AG04449 (cell line): ENCODE measurements at places on chromosomes 1 and 21.
A peak's percentile ranks its signal among the peaks of the same experiment; 100 is the strongest.

DNA sequence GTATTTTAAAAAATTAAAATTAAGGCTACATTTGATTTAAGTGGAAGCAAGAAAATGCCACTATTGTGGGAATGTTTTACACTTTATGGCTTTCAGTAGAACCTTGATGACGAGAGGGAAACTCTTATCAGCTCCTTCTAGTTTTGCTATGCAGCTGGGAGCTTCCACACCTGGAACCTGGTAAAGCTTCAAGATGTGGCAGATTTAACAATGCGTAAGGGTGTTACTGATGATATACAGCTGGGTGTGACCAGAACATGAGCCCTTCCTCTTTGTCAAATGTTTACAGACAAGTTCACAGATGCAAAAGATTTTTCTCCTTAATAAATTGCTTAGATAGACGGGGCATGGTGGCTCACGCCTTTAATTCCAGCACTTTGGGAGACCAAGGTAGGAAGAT, 20.3 kb downstream of the TTC13 start:
- DNase-seq, result no peak

GRCh38 chr1:209787551-209787950, 3.2 kb upstream of the C1orf74 start:
- no peak for DNase-seq

DNA sequence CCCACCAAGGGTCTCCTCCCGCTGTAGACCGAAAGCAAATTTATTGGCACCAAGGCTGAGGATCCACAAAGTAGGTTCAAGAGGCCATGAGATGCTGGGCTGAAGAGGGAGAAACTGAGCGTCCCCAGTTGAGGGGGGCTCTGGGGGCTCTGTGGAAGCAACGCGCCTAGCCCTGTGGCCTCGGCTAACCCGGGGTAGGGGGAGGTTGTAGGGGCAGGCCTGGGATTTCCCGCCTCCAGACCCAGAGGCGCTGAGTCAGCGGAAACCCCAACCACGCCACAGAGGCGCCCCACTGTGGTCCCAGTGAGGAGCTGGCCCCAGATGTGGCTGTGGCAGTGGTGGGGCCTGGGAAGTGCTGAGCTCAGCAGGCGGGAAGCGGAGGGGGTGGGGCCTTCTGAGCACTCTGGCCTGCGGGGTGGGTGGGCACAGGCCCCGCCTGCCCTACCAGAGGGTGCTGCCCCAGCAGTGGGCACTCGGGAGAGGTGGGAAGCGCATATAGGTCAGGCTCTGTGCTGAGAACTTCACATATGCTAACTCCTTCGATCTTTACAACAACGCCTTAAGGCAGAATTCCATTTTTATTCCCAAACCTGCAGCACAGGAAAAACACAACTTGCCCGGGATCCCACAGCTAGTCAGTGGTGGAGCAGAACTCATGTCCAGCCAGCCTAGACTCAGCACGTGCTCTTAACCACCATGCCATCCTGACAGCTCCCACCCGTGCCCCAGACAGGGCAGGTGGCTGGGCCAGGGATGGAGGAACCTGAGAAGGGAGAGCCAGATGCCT, 1.5 kb upstream of the COL16A1 start:
- no peak for DNase-seq

DNA sequence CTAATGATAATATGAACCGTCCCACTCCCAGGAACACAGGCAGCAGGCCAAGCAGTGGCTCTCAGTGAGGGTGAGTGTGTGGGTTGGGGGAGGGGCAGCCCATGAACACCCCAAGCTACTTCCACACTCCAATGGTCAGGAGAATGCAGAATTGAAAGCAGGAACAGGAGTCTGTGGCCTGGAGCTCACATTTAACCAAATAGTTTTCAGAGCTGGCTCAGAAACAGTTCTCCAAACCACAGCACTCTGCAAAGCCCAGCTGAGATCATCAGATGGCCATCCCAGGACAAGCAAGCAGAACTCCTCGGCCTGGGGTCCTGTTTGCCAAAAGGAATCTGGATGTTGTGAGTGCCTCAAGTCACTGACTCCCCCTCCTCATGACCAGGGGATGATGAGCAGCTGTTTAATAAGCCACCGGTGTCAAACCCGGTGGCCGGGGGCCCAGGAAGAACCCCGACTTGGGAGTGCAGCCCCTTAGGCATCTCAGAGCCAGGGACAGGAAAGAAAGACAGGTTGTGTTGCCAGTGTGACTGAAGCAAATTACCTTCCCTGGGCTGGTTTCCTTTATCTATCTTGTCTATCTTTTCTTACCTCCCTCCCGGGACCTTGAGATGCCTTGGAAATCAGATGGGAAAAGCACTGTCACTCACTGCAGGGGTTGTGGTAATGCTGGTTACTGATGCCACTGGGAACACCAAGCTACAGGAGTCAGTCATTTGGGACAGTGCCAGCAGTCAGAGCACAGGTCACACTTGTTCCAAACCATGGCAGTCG, 20.4 kb downstream of the DEGS1 start:
- no peak for DNase-seq

- no peak for DNase-seq
These were observed 12.4 kb downstream of the CBR1 start for GRCh38 chr21:36082237-36082664.

DNA sequence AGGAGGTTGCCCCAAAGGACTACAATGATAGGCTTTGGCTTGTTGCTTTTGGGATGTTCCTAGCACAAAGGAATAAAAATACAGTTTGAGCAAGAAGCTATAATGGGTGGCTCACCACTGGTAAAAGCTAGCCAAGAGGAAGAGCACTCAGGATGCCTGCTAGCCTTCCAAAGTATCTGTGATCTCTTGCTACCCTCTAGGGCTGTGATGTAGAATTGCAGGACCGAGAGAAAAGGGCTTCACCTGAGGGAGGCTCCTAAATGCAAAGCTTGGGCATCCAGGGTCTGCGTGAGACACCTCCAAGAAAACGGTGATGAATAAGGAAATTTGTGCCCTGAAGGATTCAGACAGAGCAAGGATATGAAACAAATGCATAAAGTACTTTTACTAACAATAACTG, 17.7 kb downstream of the IVL start:
- peak; percentile 37 for DNase-seq

DNA sequence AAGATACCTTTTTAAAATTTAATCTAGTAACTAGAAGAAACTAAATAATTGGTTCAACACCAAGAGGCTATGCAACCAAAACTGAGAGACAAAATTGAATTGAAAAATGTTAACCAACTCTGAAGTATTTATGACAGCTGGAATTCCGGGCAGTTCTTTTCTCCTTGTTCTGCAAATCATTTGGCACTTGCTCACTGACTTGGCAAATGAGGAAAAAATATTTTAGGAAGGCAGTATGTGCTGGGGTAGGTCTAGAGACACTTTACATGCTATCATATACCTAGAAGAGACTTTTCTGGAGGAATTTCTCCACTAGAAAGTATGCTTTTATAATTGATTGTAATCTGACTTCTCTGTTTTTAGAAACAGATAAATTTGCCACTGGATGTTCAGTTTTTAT, 22.1 kb upstream of the SH3D21 start:
- no peak for DNase-seq

DNA sequence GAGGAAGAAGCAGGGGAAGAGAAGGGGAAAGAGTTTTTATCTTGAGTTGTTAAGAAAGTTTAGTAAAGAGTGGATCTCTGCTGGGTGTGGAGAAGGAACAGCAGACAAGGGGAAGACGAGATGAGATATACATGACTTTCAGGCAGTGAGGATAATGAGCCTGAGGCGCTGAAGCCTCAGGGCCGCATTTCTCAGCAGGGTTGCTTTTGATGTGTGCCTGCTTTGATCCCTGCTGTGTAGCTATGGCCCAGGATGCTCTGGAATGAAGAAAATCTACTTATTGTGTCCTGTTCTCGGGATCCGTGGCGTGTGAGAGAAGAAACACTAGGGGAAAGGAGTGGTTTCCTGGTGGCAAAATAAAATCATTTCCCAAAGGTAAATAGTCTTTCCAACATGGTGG, 15.1 kb upstream of the RPE65 start:
- DNase-seq, result no peak

- no peak for DNase-seq
These were observed 8.5 kb upstream of the ARHGAP29 start for GRCh38 chr1:94245747-94246438.

DNA sequence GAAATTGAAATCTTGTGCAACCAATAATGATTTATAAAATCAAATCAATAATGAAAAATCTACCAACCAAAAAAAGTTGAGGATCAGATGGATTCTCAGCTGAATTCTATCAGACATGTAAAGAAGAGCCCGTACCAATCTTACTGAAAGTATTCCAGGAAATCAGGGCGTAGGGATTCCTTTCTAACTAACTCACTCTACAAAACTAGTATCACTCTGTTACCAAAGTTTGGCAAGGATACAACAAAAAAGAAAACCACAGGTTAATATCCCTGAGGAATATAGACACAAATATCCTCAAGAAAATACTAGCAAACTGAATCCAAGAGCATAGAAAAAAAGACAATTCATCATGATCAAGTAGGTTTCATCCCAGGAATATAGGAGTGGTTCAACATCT, 52.8 kb upstream of the ADGRL4 start:
- DNase-seq, result no peak

- DNase-seq, result no peak
These were observed 538 bp downstream of the GBP2 start for GRCh38 chr1:89125240-89125912.

GRCh38 chr1:201444792-201445191, 23.3 kb upstream of the TNNI1 start:
- no peak for DNase-seq

DNA sequence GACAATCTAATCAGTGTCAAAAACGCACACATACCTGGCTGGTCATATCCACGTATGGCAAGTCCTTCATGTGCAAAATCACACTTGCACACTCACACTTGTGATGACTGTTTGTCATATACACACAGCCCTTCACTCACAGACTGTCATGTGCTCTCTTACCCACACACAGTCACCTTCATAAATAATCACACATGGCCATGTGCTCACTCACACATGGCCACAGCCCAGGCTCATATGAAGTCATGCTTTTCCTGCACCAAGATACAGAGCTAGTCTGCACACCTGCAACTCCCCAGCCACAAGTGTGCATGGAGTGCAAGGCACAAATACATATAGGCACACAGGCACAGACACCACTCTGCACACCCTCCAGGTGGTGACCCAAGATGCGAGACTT, 45.4 kb upstream of the FOXO6 start:
- no peak for DNase-seq

DNA sequence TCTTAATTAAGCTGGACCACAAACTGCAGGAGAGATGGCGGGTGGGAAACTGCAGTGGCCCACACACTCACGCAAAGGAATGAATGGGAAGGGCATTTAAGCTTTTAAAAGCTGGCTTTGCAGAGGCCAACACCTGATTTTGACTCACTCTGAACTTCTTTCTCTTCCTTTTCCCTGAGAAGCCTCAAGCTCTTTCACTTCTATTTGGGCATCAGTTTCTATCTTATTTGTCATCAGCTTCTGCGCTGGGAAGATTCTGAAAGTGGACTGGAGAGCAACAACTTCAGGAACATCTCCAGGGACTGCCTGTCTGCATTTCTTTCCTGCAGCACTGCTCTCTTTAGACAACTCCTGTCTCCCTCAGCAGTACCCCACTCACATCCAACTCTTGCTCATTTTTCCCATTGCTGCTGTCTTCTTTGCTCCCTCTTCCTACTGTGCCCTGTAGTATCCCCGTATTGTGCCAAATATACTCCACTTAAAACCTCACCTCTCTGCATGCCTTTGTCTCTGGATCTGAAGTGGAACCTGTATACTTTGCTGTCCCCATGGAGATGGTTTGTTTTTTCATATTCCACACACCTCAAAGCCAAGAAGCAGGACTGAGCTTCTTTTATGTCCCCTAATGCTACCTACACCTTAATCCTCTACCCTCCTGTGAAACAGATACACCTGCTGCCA, 143.3 kb upstream of the JUN start:
- no peak for DNase-seq

DNA sequence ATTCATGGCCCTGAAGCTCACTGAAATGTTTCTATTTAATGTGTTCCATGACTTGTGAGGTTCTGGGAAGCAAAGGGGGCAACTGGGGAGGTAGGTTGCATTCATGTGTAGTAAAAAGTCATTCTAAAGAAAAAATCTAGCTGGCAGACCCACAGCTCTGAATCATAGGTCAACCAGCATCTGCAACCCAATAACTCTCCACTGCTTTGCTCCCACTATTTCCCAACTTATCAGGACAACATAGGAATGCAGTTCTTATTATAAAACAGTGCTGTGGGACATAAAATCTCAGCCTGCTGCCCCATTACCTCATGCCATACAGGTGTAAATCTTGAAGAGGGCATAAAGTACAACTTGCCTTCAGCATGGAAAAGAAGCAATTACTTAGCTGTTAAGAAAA, 576.1 kb upstream of the PTBP2 start:
- DNase-seq, result no peak

DNA sequence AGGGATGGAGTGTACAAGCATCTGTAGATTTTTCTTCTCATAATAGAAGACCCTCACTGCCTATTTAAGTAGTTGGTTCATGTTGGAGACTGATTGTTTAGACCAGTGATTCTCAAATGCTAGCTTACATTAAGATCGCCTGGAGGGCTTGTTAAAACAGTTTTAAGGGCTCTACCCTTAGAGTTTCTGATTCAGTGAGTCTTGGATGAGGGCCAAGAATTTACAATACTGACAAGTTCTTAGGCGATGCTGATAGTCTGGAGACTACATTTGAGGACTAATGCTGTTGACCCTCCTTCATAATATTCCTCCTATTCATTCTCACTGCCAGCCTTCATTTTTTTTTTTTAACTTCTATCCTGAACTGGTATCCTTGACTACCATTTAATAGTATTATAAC, 15.2 kb upstream of the AGO3 start:
- no peak for DNase-seq

- DNase-seq, result no peak
These were observed 70.0 kb upstream of the ZNF281 start for GRCh38 chr1:200479816-200480215.

GRCh38 chr1:161987872-161988271, 35.8 kb downstream of the OLFML2B start:
- no peak for DNase-seq

- no peak for DNase-seq
These were observed 39.6 kb downstream of the UCHL5 start for GRCh38 chr1:193019442-193020026.

- peak; percentile 61 for DNase-seq
These were observed 5.8 kb upstream of the LAMC2 start for GRCh38 chr1:183180218-183180617.

DNA sequence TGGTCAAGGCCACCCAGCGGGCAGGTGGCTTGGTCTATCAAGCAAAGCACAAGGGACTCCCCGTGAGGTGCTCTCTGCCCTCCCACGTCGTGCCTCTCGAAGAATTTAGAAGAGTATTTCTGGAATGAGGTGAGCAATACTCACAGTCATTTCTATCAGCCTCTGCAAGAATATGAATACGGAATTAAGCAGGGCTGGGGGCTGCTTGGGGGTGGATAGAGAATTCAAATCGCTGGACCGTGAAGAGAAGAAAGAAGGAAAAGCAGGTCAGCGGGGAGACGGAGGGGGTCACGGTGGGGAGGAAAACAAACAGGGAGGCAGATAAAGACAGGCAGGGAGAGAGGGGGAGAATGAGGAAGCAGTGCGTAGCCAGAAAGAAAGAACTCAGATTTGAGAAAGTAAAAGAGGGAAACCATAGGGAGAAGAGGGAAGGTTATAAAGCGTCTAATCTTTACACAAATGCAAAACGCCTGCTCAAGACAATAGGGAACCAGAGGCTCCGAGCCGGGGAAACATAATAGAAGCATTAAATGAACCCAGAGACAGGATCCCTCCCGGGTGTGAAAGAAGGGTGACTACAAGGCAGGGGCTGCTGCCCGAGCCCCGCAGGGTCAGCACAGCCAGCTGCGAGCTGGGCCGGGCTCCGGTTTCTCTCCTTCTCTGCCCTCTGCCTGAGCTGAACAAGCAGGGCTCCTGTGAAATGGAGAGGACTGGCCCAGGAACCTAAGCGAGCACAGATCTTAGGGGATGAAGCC, 2.1 kb upstream of the EDN2 start:
- DNase-seq, result peak; percentile 36
